ENCODE measurements at places on chromosomes 7 and 10. TPM values are rescaled to one million over a fixed set of nuclear protein-coding genes. Genes with fewer than 3 reads are reported as not detected.

DNA sequence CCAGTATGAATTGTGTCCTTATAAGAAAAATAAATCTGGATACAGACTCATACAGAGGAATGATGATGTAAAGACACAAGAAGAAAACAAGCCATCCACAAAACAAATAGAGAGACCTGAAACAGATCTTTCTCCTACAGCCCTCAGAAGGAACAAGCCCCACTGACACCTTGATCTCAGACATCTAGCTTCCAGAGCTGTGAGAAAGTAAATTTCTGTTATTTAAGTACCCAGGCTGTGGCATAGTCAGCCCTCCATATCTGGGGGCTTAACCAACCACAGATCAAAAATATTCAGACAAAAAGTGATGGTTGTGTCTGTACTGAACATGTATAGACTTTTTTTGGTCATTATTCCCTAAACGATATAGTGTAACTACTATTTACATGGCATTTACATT is 23.9 kb upstream of the ANKRD1 start:
- no peak for DNase-seq

DNA sequence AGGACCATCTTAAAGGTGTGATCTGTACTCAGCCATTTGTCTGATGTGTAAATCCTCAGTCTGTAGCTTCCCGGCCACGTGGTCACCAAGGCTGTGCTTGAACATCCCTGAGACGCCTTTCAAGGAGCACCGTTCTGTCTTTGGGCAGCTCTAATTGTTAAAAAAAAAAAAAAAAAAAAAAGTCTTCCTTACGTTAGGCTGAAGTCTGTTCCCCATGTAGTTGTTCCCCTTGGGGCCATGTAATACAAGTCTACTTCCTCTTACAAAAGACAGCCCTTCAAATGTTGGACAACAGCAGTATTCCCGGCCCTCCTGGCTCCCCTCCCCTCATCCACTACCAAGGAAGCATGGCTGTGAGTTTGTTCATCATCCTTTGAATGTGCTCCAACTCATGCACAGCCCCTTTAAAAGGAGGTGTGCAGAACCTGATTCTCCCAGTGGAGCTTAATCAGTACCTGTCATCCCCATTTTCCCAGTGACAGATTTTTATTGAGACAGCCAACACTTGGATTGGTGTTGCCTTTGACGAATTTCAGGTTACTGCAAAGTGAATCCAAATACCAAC is 392.2 kb upstream of the GALNT17 start:
- DNase-seq = no peak

DNA sequence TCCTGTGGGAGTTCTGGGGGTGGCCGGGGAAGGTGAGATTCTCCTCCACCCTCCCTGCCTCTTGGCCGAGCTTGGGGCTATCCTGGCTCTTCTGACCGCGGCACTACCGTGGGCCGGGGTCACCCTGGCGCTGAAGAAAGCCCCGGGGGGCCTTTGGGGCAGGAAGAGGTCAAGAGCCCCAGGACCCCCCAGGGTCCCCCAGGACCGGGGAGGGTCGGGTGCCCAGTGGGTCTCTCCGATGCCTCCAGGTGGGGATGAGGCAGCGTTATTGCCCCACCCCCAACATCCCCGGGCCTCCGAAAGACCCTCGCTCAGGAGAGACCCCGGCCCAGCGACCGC is 439 bp upstream of the KNDC1 start:
- DNase-seq = no peak

- DNase-seq = no peak
Observed at GRCh38 chr7:70676243-70676642, 455.7 kb upstream of the GALNT17 start.

OPN1SW gene
- not detected for total RNA-seq

TMEM243 gene
- total RNA-seq = 36.2 TPM

ECD gene
- 26.0 TPM for total RNA-seq

DNA sequence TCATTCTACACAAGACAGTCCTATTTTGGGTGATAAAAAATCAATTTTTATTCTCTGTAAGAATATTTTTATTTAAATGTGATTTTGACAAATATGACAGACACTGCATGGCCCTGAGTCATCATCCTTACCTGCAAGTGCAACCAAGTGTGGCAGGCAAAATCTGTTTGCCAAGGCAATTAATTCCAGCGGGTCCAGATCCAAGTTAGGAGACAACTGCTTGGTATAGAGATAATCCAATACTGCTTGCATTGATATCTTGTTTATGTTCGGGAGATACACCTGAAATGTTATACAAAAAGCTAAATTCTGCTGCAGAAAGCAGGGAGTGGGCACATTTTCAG is 66.2 kb downstream of the RHOBTB1 start:
- DNase-seq = no peak

RADIL gene
- total RNA-seq = 2.4 TPM

DNA sequence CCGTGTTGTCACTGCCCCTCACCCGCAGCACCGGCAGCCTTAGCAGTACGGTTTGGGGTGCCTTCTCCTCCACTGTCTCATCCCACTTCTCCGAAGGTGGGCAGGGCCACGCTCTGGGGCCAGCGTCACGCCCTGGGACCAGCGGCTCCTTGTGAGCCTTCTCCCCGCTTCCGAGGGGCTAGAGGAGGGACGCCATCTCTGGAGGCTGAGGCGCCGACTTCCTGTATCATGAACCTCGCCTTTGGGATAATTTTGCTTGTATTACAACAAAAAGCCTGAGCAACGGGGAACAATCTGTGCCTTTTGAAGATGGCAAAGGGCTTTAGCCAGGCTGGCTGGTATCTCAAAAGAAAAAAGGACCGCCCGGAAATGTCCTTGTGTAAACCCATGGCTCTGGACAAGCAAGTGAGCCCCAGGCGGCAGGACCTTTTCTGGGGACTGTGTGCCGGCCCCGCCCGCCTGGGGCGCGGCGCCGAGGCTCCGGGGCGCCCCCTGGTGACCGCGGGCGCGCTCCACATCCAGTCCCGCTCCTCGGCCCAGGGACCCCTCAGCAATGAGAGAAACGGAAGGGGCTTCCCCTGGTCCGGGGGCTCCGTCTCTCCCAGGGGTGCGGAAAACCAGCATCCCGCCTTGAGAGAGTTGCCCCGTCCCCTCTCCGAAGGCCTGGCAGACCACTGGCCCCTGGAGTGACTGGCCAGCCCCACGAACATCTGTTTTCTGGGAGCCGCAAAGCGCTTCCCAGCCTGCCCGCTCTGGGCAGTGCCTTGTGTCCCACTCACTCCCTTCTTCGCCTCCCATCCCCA is 3.8 kb downstream of the DEPP1 start:
- DNase-seq = no peak

- no peak for DNase-seq
Observed at GRCh38 chr7:155324012-155324917, 26.6 kb downstream of the INSIG1 start.

ITGA8 gene
- 0.06 TPM for total RNA-seq

DNA sequence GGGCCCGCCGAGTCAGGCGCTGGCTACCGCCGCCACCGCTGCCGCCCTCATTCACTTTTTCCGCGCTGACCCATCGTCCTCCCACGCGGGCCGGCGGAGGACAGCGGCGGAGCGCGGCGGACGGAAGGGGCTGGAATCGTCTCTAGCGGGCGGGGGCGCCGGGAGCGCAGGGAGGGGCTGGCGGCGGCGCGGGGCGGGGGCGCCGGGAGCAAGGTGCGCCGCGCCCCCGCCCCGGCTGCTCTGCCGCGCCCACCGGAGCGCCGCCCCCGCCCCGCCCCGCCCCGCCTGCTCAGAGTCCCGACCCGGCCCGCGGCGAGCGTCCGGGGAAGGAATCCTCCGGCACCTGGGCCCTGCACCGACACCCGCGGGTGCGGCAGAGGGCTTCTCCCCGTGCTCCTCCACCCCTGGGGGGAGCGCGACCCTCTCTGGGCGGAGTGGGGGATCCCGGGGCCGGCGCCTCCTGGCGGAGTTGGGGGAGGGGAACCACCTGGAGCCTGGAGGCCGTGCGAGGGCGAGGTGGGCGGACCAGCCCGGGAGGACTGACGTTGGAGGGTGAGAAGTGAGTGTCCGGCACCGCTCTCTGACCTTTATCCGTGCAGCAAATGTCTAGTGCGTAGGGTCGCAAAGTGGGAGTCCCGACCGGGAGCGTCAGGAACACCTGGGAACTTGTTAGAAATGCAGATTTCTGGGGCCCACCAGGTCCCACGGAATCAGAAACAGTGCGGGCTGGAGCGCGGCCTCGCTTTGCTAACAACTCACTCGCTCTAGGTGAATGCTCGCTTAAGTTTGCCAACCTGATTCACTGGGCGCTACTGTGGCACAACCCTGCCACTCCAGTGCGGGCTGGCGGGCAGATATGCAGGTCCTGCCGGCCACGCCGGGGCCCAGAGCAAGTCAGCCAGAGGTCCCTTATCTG is at the start of gene COBL:
COBL (minus strand) TSS at position 144 of the 916 bp plus-strand sequence. CDS start 176 bp downstream, outside the sequence.
- no peak for DNase-seq

GRCh38 chr7:30268586-30268985 is 15.8 kb upstream of the ZNRF2 start:
- no peak for DNase-seq

DNA sequence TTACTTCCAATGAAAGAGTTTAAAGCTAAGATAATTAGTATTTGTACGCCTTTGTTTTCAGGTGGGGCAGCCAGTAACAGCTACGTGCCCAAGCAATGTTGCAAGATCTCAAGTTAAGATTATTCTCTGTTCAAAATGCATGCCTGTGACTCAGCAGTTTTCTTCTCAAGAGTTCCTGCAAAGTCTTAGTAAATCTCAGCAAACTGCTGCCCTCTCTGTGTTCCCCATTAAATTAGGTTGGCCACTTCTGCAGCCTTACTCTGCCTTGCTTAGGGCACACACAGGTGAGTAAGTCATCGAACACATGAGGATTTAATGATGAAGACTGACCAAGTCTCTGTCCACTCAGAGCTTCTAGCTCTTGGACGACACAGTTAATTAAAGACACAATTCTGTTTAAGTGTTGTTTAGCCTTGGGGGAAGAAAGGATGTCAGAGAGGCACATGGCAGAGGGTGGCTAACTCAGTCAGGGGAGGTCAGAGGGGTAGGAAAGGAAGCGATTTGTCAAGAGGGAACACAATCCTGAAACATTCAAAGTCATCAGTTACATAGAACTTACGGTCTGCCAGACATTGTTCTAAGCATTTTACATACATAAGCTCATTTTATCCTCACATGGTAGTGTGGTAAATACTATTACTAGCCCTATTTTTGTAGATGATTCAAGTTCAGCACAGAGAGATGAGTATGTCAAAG is 20.2 kb upstream of the SLC35G1 start:
- peak; percentile 20 for DNase-seq

RASSF4 gene
- total RNA-seq = 14.5 TPM

DNA sequence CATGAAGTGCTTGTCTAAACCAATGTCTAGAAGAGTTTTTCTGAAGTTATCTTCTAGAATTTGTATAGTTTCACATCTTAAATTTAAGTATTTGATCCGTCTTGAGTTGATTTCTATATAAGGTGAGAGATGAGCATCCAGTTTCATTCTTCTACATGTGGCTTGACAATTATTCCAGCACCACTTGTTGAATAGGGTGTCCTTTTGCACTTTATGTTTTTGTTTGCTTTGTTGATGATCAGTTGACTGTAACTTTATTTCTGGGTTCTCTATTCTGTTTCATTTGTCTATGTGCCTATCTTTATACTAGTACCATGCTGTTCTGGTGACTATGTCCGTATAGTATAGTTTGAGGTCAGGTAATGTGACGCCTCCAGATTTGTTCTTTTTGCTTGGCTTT is 426.6 kb upstream of the CHRM2 start:
- DNase-seq = no peak

HTR5A gene
- not detected for total RNA-seq

Data from epithelial cell of proximal tubule (primary cell).